Epithelial cell of prostate (primary cell): ENCODE measurements at places on chromosomes 2 and 18.

DNA sequence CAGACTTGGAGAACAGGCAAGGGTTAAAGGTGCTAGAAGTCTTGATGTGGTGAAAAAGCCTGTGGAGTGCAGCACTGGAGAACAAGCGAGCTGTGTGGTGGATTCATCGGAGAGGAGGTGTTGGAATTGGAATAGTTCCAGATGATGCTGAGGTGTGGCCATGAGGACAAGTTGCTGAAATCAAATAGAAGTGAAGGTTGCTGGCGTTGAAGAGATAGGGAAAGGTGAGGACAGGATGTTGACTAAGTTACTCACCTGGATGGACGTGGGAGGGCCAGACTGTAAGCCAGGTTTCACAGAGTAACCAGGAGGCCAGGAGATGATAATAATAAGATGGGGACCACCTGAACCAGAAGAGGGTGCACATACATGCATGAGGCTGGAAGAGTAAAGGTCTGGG lies 173.4 kb downstream of the DIS3L2 start:
- no peak for DNase-seq

DNA sequence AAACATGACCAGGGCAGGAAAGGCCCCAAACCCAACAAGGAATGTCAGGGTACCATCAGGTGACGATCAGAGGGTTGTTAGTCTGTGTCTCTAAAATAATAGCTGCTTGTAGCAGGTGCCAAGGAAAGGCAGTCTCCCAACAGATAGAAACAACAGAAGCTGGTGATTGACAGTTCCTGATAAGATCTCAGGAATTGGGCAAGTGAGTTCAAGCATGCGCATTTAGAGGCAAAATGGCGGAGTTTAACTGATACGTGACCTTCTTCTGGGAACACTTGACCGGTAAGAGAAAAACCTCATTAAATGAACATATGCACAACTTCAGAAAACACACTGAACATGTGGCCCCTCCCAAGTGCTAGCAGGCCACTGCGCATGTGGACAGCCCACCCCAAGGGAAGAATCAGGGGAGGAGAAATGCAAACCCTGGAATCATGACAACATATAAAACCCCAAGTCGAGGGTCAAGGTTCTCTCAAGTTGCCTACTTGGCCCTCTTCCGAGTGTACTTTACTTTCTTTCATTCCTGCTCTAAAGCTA lies 664.9 kb downstream of the KCNJ3 start:
- no peak for DNase-seq

DNA sequence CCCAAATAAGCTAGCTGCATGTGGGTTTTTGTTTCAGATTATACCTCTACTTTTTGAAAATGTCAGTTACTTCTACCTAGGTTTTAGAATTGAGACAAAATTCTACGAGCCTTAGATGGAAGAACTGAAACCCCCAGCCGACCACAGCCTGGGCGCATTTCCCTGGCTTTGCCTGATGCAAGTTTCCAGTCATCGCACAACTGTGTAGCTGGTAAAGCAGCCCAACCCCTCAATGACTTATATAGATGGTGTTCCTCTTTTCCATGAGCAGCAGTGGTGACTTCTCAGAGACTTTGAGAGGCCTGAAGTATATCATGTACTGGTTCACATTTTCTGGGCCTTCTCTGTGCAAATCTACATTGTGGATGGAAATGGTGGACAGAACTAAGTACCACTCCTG lies 515.4 kb upstream of the RAB6C start:
- no peak for DNase-seq

DNA sequence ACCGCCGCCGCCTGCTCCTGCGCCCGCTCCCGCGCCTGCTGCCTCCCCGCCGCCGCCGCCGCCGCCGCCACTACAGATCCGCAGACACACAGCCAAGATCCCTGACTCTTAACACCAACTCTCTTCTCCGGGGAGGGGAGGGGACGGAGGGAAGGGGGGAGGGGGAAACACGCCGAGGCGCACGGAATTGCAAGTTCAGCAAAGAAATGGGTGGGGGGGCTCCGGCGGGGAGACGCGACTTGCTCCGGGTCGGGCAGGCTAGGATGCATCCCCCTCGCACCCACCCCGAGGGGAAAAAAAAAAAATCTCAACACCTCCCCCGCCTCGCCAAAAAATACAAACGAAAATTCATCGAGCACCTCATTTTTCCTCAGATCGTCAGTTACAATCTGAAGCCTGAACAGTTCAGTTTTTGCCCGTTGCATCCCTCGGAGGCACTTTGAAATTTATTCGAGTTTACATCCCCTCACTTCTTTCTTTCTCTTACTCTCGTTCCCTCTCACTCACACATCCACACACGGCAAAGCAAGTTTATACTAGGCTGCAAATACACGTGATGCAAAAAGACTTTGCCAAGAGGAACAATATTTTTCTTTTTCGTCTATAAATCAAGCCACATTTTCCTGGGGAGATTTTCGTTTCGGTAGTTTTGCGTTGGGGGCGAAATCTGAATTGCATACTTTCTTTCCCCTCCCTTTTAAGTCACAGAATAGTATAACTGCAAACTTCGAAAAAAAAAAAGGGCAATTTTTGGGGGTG lies at the start of gene TCF4:
TCF4 (minus strand) TSS at position 82 of the 759 bp plus-strand sequence. CDS start 1,076 bp downstream, outside the sequence.
- no peak for DNase-seq

- no peak for DNase-seq
Measured at GRCh38 chr2:232473467-232473890, 14.2 kb downstream of the ECEL1 start.

DNA sequence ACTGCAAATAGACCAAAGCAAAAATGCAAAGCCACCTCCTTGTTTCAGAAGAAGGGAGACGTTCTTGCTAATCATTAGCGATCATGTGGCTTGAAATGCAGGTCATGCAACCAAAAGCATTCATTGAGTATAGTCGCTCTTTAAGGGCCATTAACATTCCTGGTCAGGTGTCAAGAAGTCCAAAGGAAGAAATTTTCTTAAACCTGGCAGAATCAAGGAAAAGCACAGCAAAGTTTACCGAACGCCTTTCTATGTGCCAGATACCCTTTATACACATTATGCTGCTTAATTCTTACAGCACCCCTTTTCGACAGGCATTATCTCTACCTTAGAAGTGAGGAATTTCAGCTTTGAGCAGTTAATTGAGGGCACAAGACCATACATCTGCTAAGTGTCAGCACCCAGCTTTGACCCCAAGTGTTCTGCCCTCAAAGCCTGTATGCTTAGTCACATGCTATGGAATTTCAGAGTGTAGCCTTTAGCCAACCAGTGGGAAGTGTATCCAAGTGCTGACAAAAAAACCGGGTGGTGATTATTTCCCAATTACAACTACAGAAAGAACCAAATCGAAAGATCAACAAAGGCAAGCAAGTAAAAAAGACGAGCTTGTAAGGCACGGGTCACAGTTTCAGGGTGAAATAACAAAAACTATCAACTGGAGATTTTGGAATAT lies 70.8 kb downstream of the EPHA4 start:
- DNase-seq: no peak

DNA sequence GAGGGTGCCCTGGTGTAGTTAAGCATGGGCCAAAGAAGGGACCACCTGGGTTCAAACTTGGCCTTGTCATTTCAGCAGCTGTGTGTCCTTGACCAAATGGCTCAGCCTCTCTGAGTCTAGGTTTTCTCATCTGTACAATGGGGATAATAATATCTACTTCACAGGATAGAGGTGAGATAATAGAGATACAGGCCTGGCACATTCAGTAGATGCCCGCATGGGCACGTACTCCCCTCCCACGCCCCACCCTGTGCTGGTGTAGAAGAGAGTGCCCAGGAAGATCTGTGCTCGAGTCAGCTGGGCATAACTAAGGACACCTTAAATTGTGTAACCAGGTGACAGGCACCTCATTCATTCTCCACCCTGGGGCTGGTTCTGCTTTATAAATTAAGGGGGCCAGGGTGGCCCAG lies 8.4 kb upstream of the TMEM185B start:
- DNase-seq: no peak

- DNase-seq: no peak
Measured at GRCh38 chr2:85430752-85431569, 12.4 kb downstream of the SH2D6 start.

DNA sequence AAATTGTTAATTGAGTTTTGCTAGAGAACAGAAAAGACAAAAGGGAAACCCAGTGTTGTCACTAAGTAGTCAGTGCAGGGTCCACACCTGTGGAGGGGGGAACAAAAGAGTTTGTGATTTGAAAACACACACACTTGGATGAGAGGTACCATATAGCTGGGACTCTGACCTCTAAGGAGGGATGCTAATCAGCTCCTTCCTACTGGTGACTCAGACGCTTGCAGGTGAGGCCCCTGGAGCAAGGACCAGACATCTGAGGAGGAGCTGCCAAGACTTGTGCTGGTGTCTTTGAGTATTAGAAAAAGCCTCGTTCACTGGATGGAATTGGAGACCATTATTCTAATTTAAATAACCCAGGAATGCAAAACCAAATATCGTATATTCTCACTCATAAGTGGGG lies 146.4 kb upstream of the MAP2 start:
- DNase-seq: no peak

DNA sequence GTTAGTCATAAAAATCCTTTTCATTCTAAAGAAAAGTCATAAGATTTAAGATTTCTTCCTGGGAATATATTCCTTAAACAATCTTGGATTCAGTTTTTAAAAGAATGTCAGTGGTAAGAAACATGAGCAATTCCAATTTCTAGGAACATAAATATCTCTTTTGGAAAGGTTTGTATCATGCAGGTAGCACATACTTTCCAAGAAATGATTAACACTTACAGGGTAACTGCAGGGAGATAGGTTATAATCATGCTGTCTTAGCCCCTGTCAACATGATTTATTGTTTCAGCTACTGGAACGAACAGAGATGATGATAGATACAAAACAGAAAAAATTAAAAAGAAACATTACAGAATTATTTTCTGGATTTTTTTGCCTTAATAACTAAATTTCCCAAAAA lies 1537.7 kb downstream of the LRP1B start:
- DNase-seq: no peak

DNA sequence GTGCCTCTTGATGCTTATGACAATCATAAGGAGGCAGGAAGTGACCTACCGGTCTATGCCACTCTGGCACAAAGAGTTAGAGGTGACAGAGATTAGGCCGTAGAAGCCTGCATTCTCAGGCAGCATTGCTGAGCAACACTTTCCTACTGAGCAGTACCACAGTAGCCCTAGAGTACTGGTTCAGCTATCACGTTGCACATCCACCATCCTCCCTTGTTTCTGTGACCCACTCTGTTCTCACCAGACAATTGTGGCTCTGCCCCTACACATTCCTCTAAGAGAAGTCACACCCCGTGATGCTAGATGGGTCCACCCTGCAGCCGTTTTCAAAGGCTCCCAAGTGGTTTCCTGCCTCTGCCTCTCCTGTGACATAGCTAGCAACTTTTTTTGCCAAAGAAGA lies 22.6 kb upstream of the SUCLG1 start:
- no peak for DNase-seq

DNA sequence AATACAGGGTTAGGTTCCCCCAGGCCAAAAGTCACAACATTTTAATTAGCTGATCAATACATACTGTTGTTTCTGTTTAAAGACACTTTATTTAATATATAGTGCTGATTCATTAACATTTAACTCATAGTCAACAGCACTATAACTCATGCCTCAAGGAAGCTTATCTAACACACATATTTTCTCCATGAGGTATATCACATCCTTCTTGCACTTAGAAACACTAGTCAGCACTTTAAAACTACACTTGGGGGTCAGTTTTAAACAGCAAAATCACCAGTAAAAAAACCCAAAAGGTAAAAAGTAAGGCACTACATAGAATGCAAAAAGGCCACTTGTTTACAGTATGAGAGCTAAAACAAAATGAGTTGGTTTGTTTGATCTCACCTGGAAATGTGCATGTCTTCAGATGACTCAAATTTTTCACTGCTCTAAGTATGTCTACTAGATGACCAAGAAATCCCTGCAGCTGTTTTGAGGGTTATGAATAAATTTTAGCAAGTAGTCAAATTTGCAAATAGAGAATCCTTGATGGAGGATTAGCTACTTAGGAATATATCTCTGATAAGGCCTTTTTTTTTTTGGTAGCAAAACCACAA lies 54.1 kb upstream of the EPB41L5 start:
- no peak for DNase-seq

DNA sequence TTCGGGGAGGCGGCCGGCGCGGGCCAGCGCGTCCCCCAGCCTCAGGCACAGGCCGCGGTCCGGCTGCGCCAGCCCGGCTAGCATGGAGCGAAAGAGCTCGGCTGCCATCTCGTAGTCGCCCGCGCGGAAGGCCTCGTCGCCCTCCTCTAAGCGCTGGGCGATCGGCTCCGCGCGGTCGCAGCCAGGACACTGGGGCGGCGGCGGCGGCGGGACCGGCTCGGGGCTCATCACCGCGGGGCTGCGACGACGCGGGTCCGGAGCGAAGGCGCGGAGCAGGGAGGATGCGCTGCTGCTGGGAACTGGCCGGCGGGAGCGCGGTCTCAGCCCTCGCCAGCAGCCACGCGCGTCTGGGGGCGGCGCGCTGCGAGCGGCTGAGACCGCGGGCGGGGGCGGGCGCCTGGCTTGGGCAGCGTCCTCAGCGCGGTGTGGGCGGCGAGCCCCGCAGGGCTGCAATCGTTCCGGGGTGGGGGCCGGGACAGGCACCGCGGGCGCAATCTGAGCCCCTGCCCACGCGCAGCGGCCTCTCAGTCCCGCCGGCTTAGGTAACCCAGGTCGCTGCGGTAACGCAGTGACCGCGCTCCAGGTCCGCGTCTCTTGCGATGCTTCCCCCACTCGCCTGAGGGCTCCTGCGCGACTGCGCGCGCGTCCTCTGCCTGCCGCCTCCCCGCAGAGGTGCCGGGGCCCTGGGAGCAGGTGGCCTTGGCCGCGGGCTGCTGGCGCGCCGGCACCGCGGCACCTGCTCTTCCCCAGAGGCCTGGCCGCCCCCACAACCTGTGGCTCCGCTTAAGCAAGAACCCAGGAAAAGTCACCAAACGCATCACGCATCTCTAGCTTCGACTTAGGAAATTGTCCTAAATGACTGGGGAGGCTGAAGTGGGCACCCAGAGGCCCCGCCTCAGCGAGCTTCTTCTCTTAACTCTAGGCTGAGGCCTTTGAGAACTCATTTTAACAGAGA lies at the start of gene LONRF2:
LONRF2 (minus strand) TSS at position 636 of the 955 bp plus-strand sequence; CDS start at position 228, 408 bp downstream.
- DNase-seq: no peak

- DNase-seq: no peak
Measured at GRCh38 chr18:80254971-80255500, 7.7 kb upstream of the PARD6G start.

DNA sequence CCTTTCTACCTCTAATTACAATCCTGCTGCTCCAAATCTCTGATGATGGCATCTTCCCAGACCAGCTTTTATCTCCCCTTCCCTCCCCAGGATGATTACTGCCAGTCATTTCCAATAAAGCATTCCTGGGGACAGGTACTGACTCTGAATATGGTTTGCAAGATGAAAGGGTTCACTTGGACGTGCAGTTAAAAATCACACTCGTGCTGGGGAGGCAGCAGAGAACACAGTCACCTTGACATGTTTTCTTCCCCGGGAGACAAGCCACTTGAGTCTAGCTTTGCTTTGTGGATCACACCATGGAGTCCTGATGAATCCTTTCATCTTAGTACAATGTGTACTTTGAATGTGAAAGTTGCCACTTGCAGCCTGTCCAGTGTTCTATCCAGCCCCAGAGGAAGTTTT lies 175.0 kb downstream of the ALPK2 start:
- DNase-seq: no peak

GRCh38 chr2:112666761-112667122 lies 21.0 kb downstream of the SLC20A1 start:
- DNase-seq: no peak

- DNase-seq: no peak
Measured at GRCh38 chr2:226207671-226208070, 591.9 kb downstream of the IRS1 start.
